ENCODE measurements at places on chromosomes 6 and 20. TPM values are rescaled to one million over a fixed set of nuclear protein-coding genes. Genes with fewer than 3 reads are reported as not detected.

PCSK2 gene
- total RNA-seq: 2.6 TPM

PPP1R3D gene
- total RNA-seq: 16.9 TPM

AVP gene
- total RNA-seq: not detected

PAK5 gene
- 12.5 TPM for total RNA-seq

OXT gene
- 0.46 TPM for total RNA-seq

KIF25 gene
- 0.43 TPM for total RNA-seq

TRAPPC3L gene
- total RNA-seq: not detected

FNDC11 gene
- 1.4 TPM for total RNA-seq

ULBP1 gene
- total RNA-seq: 0.09 TPM

TP53TG5 gene
- total RNA-seq: not detected

KCNG1 gene
- total RNA-seq: 9.9 TPM

MUCL3 gene
- 93.5 TPM for total RNA-seq

TUBB gene
- 277 TPM for total RNA-seq

PACRG gene
- 3.2 TPM for total RNA-seq

C6orf58 gene
- total RNA-seq: not detected

MMS22L gene
- 4.5 TPM for total RNA-seq

PLCB4 gene
- total RNA-seq: 27.2 TPM

ENPP3 gene
- 1.6 TPM for total RNA-seq

POPDC3 gene
- 0.26 TPM for total RNA-seq
